ENCODE measurements at places on chromosomes 12 and 14.

DNA sequence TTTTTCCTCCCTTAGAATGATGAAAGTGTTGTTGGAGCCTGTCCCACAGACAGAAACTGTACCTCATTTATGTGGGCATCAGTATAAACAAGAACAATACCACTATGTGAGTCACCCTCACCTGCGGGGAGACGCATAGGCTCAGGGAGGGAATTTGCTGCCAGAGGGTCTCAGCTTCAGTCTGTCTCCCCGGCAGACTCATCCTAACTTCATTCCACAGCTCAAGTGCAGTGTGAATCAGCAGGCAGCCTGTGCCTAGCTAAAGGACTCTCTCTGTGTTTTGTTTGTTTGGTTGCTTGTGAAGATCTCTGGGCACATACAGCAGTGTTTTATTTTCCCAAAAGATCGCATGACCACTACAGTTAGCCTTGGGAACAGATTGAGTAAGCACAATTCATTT, 98.9 kb downstream of the PRKCH start:
- peak; percentile 42 for DNase-seq

GRCh38 chr12:30515351-30515750, 180.3 kb downstream of the IPO8 start:
- DNase-seq, result no peak

DNA sequence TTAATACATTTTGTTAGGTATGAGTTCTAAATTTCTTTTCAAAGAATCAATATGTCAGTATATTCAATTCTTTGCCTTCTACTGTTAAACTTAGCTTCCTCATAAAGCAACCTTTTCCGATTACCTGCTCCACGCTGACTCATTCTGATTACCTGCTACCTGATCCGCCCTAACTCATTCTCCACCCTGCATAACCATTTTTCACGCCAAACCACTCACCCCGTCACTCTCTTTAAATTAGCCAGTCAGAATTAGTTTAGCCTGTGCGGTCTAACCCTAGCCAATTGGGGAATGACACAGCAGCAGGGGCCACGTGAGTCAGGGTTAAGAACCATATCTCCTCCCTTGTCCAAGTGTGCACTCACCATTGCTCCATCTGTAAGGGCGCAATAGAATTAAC, 72.2 kb upstream of the FICD start:
- no peak for DNase-seq

GRCh38 chr12:104604070-104604994, 147.6 kb downstream of the CHST11 start:
- peak; percentile 12 for DNase-seq

DNA sequence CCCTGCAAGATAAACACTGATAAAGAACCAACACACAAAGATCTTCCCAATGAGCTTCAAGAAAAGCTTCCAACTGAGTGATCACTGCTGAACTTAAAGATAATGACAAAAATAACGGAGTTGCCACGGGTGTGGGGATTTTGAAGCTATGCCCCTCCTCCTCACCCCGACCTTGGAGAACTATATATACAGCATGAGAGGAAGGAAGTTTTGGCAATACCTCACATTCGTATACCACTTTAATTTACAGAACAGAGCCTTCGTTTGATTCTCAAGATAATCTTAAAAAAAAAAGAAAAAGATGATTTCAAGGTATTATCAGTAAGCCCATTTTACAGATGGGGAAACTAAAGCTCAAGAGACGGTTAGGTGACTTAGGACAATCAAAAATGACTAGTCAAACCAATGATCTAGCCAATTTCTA, 715 bp downstream of the NEK9 start:
- no peak for DNase-seq

DNA sequence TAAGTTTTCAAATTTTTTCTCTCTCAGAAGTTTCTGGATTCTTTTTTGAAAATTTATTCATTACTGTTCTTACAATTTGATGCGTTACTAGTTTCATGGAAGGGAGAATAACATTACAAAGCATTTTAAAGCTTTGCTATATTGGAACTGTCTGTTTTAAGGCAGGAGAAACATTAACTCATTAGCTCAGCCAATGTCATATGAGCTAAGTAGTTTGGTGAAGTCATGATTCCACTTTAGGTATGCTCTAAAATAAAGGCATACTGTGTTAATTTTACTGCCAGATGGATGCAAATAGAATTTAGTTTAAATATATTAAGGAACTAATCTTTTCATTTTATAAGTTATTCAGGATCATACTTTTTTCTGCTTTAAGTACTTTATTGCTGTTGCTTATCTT, 46.0 kb downstream of the ARID2 start:
- DNase-seq, result no peak

DNA sequence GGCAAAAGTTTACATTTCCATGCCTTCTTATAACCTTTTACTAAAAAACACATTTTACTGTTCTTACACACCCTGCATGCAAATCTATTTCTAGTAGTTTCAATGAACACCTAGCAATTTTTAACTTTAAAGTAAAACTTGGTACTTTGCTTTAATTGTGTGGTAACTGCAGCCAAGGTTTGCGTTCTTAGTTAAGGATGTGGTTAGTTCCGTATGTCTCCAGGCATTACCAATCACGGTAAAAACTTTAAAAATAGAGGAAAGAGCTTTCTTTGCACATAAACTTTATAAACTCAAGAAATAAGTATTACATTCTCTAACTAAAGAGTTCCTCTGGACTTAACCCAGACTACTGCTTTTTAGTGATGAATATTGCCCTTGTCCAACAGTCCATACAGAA, 795.2 kb downstream of the SLC16A7 start:
- no peak for DNase-seq

DNA sequence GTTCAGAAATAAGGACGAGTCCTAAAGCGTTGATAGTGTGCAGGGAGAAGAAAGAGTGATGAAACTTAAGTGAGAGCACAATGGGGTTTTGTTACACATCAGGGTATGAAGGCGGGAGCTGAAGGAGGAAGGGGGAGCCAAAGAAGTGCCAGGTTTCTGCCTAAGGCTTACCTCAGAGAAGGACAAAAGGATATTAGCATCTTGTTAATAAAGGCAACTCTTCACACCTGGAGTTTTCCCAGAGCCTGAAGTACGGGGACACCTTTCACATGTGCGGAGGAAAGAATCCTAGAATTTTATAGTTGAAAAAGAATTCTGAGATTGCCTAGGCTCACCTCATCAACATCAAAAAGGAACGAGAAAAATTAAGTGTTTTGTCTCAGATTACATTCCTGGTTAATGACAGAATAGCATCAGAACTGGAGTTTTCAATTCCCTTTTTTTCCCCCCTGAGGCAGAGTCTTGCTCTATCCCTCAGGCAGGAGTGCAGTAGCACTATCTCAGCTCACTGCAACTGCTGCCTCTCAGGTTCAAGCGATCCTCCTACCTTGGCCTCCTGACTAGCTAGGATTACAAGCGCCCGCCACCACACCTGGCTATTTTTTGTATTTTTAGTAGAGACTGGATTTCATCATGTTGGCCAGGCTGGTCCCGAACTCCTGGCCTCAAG, 2.2 kb upstream of the SAV1 start:
- no peak for DNase-seq

DNA sequence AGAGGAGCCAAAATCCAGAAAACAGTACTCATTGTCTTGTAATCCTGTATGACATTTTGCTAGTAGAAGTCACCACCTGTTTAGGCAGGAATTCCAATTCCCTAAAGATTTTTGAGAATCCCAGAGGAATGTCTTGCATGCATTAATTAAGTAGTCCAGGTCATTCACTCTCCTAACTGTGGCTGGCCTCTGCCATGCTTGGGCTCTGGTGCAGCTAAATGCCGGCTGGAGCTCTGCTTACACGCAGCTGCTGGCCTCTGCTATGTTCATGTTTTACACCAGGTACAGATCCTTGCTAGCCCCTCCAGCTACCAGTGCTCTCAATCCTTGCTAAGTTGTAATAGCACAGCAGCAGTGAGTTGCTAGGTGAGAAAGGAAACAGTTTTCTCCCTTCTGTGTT, 16.3 kb upstream of the HIF1A start:
- DNase-seq, result no peak

- no peak for DNase-seq
Observed at GRCh38 chr14:79293482-79294177, 917.7 kb downstream of the DIO2 start.

GRCh38 chr14:105944632-105945610, 418.5 kb downstream of the TMEM121 start:
- DNase-seq, result peak; percentile 70

GRCh38 chr14:53807108-53807507, 149.5 kb downstream of the BMP4 start:
- no peak for DNase-seq

DNA sequence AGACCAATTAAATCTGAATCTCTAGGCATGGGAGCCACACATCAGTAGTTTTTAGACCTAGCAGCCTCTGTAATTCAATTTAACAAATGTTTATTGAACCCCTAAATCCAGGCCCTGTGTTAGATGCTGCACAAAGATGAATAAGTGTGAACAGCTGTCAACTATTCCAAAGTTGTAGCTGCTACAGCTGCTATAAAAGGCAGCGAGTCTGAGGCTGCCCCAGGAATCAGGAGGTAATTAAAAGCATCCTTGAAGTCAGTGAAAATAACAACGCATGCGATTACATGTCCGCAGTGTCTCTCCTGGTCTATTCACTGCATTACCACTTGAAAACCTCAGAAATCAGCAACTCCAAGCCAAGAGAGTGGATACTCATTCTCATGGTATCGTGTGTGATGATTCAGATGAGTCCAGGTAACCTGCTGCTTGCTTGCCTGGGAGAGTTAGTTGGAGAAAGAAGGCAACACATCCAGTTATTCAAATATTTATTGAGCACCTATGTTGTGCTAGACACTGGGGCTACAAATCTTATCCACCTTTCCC, 34.9 kb upstream of the DDHD1 start:
- DNase-seq, result no peak

DNA sequence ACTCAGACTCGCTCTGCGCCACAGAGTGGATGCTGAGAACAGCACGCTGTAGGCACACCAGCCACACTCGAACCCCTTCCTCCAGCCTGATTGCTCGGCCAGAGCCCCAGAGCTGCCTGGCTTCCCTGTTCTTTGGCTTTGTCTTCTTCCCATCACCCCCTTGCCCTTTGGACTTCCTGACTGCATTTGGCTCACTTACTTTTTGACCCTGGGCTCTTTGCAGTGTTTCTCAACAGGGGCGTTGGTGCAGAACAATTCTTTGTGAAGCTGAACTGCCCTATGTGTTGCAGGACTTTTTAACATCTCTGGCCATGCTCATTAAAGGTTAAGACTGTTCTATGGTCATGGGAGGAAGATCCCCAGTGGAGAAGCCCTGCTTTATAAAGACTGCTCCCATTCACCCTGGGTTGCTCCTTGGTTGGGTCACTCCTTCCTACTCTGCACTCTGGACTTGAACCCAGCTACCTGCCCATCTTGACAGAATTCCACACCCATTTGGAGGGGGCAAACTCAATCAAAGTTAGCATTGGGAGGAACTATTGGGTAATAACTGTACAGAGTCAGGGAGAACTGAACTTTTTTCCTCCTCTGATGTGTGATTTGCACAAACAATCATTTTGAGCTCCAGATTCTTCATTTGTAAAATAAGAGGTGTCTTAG, 127.7 kb upstream of the PLEKHG7 start:
- no peak for DNase-seq

GRCh38 chr14:68040633-68041369, 221.2 kb downstream of the RAD51B start:
- no peak for DNase-seq

DNA sequence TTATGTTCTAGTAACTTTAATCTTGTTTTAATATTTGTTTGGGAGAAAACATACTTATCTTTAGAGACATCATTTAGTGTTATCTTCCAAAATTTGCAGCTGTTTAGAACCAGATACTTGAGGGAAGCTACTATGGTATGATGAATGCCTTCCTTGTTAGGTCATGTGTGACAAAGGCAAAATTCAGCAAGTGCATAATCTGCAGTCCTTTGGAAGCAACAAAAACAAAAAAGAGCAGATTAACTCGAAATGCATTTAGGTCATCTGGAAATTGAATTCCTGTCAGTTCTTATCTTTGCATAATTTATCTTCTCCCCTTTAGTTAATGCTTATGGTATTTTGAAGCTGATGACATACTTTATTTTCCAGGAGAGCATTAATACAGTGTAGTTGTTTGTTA, 3.5 kb downstream of the FBXO34 start:
- DNase-seq, result no peak

DNA sequence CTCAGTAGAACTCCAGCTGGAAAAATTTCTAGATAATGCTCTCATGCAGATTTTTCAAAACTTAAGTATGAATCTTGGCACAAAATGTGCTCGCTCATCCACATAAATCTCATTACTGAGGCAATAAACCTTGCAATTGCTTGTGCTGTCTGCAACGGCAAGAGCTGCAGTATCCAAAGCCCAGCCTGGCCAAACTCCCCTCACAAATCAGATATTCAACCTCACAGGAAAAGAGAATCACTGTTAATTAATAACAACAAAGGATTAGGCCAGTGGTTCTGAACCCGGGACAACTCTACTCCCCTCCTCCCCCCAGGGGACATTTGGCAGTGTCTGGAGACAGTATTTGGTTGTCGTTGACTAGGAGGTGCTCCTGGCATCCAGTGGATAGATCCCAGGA, 19.2 kb upstream of the CORO1C start:
- DNase-seq, result no peak

- DNase-seq, result no peak
Observed at GRCh38 chr14:77212943-77213678, 31.5 kb downstream of the TMEM63C start.

- no peak for DNase-seq
Observed at GRCh38 chr12:120465756-120466155, 3.8 kb downstream of the SRSF9 start.

- no peak for DNase-seq
Observed at GRCh38 chr12:88266806-88267360, 124.8 kb downstream of the TMTC3 start.

DNA sequence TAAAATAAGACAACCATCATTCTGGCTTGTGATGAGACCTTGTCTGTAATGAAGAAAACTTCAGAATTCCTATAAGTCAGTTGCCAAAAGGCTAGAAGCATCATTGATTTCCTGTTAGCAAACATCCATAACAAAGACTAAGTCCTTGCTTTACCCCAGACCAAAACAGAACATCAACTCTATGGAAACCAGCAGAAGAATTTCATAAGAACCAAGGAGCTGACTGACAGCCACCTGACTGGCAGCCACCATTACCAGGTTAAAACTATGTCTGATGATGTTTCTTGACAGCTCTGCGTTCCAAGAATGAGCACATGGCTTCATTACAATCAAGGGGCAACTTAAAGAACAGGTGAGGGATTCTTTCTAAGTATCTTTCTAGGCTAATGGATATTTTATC, 29.3 kb downstream of the HECTD4 start:
- no peak for DNase-seq

DNA sequence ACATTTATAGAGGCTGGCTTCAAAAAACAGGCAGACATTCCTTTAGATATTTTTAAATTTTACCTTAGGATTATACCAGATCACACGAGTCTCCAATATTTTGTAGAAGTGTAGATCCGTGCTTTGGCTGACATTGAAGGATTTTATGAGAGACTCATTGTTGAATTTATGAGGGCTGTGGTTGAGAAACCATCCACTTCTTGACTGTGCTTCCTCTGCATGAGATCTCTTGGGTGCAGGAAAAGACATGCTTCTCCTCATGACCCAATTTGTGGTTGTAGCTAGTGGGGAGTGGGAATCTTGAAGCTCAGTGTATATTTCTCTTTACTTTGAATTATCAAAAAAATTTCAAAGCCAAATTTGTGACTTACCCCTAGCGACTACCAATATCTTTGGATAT, 36.7 kb upstream of the NKX2-8 start:
- DNase-seq, result no peak

All from activated CD4-positive, alpha-beta T cell treated with anti-CD3 and anti-CD28 coated beads, Interleukin-2, amount 50 U/mL, for 4 hours (primary cell).